Hematopoietic multipotent progenitor cell treated with erythropoietin and hydrocortisone succinate and interleukin-3 and kit ligand, for 8 days (in vitro differentiated cells): ENCODE measurements at places on chromosomes 7 and 10.

DNA sequence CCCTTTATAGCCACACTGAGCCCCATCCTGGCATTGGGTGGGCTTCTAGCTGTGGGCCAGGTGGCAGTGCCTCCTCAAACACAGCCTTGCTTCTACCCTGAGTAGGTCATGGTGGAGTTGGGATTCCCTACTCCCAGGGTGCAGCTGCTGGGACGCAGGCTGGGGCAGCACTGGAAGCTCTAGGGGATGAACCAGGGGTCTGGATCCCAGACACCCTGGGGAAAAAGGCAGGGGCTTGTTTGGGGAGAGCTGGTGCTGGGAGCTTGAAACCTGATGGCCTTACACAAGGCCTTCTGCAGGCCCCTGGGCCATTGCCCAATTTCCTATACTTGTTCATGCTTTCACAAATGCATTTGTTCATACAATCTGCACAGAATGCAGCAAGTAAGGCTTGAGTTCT is 103.7 kb upstream of the CTBP2 start:
- DNase-seq = no peak

- DNase-seq = no peak
These were observed 486.0 kb upstream of the GALNT17 start for GRCh38 chr7:70645876-70646351.

DNA sequence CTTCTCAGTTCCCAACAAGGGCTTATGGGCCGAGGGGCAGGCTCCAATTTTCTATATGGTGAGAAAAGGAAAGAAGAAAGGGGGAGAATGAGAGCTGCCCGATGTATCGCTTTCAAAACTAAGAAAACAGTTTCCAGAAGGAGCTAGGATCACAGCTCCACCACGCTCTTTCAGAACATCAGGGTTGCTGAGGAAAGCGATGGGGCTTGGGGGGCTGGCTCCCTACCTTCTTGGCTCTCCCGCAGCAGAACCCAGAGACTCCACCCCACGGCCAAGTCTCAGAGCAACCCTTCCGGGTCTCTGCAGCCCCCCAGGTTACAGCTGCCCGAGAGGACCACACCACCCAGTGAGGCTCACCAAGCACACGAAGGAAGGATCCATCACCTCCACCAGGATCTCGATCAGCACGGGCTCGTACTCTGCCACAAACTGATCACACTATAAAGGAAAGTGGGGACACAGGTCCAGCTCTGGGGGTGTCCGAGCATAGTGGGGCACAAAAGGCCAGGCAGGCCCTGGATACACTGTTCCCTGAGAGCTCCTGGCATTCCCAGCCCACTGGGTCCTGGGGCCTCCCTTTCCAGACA is 32.3 kb downstream of the PSAP start:
- no peak for DNase-seq

DNA sequence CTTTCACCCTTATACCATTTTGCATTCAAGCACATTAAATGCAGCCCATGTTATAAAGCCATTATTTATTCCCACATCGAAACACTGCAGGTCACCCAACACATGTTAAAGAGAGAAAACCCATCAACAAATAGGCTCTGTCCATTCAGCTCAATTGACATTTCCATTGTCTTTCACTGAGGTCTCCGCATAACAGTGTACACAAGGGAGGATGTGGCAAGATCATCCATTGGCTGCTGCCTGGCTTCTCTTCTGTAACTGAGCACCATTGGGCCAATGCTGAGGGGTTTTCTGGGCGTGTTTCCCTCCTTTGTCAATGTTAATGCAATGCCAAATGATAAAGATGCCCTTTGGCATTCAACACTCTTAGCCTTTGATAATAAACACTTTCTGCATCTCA is 278.1 kb upstream of the SP4 start:
- DNase-seq = no peak

DNA sequence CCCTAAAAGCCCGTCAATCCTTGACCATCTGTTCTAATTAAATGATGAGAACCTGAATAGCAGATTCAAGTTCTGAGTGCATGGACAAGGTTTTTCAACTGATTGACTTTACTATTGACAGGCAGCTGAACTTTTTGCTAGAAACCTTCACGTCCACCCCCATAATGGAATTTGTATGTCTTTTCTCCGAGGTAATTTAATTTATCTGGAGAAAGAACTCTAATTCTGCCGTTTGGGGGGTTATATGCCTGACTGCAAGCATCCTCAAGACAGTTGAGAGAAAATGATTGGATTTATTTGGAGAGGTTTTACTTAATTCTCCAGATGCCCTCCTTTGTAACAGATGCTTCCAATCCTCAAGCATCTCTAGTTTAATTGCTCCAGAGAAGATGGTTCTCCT is 1053.4 kb upstream of the AUTS2 start:
- no peak for DNase-seq

- DNase-seq = peak; percentile 14
These were observed 2.2 kb upstream of the STRIP2 start for GRCh38 chr7:129431911-129432643.

- DNase-seq = no peak
These were observed 164.9 kb downstream of the DGKI start for GRCh38 chr7:137681657-137682562.

DNA sequence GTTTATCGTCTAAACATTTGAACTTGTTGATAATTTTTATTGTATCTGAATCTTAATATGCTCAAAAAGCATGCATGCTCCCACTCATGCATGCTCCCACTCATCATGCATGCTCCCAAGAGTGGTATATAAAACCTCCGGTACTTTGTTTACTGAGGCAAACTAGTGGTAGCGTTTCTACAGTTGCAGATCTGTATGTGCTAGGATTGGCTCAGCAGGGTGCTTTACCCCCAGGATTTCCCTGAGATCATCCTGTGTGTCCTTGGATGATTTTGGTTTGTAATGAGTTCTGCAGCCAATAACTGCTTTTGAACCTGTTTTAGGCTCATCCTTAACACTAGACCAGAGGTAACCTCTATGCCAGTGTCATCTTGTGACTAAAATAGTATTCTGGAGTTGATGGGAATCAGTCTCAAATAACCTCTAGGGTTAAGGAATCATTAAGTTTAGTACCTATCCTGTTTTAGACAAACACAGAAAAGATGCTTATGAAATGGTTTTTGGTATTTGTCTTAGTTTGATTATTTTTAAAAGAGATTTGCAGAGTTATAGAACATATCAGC is 40.4 kb downstream of the PHTF2 start:
- DNase-seq = no peak

DNA sequence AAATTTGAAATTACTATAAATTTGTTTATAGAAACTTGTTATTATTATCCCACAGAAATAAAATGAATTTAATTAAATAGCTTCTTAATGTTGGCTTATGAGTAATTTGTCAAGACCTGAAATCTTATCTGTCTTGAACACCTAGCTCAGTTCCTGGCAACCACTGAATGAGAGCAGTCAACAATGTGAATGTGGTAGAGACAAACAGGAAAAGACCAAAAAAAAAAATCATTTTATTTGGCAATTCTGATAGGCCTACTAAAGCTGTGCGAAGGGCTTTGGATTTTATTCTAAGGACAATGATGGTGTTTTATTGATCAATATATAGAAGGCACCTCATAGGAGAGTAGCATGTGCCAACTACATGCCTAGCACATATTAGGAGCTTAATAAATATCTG is 127.8 kb upstream of the RSU1 start:
- no peak for DNase-seq

- DNase-seq = no peak
These were observed 24.0 kb downstream of the POR start for GRCh38 chr7:75938921-75939320.

- no peak for DNase-seq
These were observed 72.8 kb downstream of the PRSS58 start for GRCh38 chr7:142185069-142185468.

DNA sequence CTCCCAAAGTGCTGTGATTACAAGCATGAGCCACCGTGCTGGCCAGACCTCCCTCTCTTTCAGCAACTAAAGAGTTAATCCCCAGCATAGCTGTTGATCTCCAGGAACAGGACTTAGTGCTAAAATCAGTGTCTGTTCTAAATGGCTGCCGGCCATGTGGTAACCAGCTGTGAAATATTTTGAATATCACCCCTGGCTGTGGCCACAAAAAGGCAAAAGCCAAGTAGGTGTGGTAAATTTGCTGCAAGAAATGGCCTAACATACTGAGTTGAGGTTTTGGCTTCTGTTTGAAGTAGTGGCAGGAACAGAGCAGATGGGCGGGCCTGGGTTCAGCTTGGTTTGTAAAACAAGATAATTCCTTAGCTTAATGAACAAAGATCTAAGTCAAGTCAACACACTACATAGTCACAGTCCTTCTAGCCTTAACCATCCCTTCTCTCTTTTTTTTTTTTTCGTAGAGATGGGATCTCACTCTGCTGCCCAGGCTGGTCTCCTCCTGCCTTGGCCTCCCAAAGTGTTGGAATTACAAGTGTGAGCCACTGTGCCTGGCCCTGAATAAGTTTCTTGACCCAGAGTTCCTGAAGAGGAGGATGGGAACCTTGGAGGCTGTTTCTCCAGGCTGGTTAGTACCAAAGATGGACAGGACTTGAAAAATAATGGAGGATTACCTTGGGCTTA is 22.7 kb upstream of the AGFG2 start:
- peak; percentile 95 for DNase-seq

DNA sequence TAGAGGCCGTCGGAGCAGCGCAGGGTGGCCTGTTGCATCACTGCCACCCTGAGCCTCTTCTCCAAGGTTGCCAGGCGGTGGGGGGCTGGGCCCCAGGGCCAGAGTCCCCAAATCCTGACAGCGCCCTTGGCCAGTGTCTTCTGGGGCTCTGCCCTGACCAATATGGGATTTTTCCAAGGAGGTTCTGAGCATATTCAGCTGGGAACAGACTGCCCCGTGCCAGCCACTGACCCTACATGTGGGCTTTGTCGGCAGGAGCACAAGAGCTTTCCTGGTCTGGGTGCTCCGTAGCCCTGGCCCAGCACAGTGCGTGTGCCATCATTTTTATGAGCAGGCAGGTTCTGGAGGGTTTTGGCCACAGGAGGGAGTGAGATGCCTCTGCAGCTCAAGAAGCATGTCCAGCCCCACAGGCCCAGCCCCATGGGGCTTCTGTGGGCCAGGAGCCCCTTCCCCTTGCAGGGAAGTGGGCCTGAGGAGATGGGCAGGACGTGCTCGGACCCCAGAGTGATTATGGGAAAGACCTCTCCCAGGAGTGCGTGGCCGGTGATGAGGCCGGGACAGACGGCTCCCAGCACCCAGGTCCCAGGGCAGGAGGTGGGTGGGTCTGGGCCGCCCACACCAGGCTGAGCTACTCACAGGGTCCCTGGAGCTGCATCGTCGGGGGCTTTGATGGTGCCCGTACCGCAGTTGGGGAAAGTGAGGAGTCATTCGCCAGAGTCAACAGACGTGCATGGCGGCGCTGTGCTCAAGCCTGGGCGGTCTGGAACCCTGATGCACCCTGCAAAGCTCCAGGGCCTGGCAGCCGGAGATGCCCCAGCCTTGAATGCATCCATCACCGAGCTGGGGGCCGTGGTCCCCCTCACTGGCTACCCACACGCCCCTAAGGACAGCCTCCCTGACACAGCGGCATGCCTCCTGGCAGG is 66.6 kb downstream of the PWWP2B start:
- DNase-seq = no peak

GRCh38 chr7:9100289-9100688 is 666.9 kb downstream of the NXPH1 start:
- DNase-seq = no peak

- no peak for DNase-seq
These were observed 219.6 kb downstream of the PTEN start for GRCh38 chr10:88082806-88083596.

GRCh38 chr7:25765110-25765655 is 386.8 kb upstream of the NFE2L3 start:
- DNase-seq = no peak

GRCh38 chr10:5038733-5039132 is 35.1 kb upstream of the AKR1C2 start:
- no peak for DNase-seq

DNA sequence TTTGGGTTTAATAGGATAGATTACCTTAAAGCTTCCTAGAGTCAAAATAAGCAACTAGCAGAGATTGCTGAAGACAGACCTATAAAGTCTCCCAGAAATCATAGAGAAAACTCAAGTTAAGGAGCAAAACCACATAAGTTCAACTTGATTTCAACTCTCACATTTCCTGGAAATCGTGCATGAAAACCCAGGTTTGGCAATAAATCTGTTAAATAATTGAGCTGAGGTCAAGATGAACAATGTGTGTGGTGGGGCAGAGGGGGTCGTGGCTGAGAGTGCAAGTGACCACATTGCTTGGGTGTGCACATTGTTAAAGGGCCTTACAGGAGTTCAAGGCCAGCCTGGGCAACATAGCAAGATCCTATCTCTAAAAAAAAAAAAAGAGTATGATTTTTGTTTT is 636.5 kb downstream of the GALNT17 start:
- DNase-seq = no peak

DNA sequence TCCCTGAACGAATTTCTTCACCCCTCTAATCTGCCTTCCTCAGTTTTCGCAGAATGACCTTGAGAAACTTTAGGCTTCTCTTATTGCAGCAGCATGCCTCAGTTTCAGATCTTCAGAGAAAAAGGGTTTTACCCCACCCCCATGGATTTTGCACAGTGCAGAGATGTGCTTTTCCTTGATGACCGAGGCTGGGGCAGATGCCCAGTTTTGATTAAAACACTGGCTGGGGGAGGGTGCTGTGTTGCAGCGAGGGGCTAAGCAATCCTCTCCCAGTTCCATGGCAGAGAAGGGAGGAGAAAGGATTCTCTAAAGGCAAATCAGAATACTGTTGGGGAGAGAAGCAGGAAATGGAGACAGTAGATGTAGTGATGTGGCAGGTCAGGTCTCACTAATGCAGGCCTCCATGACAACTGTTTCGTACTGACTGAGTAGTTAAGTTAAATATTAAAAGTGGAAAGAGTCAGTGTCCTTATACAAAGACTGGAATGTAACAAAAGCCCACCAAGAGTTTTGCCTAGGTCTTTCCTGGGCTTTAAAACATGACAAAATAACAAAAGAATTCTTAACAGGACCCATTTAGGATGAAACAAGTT is 50.8 kb upstream of the PDZD8 start:
- DNase-seq = peak; percentile 51

GRCh38 chr7:131522325-131522930 is 34.0 kb downstream of the PODXL start:
- DNase-seq = no peak

DNA sequence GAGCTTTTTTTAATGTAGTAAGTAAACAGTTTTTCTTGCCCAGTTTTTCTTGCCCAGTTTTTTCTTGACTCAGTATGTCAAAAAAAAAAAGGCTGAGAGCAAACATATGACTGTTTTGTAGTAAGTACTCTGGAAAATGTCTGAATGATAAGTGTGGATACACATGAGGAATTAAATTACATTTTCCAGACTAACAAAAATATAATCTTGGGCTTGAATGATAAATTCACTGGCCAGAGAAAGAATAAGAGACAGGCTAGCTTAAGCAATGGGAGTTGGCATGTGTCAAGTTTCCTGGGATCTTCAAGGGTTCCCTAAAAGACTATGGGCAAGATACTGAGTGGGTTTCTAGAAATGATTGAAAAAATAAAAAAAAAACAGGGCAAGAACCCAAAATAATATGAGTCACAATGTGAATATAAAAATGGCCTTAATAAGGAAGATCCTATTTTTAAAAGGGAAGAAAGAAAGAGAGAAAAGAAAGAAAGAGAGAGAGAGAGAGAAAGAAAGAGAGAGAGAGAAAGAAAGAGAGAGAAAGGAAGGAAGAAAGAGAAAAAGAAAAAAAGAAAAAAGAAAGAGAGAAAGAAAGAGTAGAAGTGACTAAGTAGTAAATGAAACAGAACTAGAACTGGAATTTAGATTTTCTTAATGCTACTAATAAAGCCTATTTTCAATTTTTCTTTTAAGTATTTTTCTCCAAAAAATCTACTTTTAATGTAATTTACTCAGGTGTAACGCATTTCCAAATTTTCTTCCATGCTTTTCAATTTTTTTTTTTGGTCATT is 60.2 kb downstream of the TFPI2 start:
- DNase-seq = no peak
